Activated T-helper 1 cell treated with anti-CD3 and anti-CD28 coated beads, Interleukin-2, amount 50 U/mL, for 16 hours (primary cell): ENCODE measurements at places on chromosomes 3 and 15.

DNA sequence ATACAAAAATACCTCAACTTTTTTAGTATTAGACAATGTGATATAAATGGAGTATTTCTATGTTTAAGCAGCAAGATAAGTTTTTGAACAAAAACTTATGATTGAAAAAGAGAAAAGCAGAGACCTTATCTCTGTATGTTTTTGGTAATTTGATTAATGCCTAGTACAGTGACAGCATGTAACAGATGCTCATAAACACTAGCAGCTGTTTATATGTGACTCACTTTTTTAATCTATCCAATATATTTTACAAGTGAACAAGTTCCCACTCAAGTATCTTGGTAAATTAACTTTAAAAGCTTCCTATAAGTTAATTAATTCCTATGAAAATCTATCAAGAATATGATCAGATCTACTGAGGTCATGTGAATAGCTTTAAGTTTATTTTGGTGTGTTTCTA is 55.1 kb downstream of the NGLY1 start:
- DNase-seq = no peak

DNA sequence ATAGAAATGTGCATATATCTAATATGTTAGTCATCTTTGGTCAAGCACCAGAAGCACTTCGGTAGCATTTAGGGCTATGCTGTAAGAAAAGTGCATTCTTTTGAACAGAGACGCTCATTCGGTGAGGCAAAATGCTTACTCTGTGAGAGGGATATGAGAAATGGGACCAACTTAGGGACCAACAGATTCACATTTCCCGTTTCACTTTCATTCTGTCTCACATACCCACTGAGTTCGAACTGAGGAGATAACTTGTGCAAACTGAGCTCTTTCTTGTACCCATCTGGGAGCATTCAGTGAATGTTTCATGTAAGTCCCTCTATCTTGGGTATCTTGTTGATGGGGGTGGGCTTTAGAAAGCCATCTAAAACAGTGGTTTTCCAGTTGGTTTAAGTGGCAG is 135.3 kb downstream of the FEZF2 start:
- DNase-seq = no peak

- no peak for DNase-seq
Observed at GRCh38 chr3:2879023-2879422, 231.2 kb downstream of the IL5RA start.

DNA sequence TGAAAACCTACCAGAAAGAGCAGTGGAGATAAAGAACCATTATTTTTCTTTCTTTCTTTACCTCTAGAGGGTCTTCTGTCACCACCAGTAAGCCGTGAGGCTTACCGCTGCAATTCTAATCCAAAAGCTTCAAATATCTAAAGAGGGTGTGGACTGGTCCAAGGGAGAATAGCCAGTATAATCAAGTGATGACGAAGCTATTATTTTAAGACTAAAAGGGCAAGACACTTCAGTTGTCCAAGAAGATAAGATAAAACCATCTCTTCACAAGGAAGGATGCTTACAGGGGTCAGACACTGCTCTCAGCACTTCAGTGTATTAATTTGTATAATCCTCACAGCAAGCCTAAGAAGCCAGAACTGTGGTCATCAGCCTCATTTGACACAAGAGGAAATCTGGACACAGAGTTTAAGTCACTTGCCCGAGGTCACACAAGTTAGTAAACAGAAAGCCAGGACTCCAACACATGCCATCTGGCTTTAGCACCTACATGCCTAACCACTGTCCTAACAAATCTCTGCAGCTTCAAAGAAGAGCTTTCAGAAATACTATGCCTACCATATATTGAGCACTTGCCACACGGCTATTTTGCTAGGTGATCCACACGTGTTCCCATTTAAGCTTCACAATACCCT is 14.6 kb downstream of the HDC start:
- DNase-seq = no peak

DNA sequence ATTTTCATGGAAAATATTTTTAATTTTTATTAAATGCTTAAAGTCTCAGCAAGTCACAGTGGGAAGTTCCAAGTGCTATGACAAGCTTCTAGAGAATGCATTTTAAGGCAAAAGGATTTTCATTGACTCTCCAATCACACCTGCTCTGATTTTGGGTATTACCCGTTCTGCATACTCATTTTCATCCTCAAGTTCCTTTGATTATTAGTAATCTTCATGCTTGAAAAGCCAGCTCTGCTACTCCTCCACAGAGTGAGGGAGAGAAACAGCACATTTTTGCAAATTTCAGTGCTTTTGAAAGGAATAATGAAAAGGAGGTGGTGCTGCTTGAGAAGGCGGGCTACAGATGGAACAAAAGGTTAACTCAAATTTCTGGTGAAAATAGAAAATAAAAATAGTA is 450.7 kb downstream of the NSUN3 start:
- no peak for DNase-seq
